Right ventricle myocardium inferior (tissue), 1 donor: ENCODE measurements at places on chromosomes 1 and 21. TPM values are rescaled to one million over a fixed set of nuclear protein-coding genes. Genes with fewer than 3 reads are reported as not detected.

- no peak for DNase-seq
Observed at GRCh38 chr1:89540406-89540970, 15.9 kb downstream of the LRRC8B start.

GRCh38 chr1:41442697-41443251 lies 41.7 kb downstream of the EDN2 start:
- no peak for DNase-seq

DNA sequence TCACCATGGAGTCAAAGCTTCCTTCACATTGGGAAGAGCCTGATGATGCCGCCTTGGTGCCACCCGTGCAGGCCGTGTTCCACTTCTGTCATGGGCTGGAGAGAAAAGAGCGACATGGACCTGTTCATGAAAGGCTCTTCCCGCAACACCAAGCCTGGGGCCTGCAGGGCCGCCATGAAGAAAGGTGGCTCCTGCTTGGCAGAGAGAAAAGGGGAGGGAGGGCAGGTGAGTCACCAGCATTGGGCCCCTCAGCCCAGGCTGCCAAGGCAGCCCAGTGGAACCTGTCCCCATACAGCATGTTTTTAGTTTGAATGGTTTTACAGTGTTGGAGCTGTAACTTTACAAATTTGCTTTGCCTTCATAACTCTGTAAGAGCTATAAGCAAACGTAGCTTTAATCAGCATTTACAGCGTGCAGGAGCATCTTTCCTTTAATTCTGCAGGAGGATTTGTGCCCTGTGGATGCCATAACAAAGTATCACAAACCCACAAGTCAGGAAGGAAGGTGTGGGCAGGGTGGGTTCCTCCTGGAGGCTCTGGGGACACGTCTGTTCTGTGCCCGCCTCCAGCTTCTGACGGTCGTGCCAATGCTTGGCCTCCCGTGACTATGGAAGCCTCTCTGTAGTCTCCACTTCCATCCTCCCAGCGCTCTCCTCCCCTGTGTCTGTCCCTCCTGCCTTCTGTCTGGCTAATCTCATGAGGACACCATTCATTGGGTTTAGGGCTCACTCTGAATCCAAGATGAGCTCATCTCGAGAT lies 49.1 kb downstream of the RIPK4 start:
- no peak for DNase-seq

DNA sequence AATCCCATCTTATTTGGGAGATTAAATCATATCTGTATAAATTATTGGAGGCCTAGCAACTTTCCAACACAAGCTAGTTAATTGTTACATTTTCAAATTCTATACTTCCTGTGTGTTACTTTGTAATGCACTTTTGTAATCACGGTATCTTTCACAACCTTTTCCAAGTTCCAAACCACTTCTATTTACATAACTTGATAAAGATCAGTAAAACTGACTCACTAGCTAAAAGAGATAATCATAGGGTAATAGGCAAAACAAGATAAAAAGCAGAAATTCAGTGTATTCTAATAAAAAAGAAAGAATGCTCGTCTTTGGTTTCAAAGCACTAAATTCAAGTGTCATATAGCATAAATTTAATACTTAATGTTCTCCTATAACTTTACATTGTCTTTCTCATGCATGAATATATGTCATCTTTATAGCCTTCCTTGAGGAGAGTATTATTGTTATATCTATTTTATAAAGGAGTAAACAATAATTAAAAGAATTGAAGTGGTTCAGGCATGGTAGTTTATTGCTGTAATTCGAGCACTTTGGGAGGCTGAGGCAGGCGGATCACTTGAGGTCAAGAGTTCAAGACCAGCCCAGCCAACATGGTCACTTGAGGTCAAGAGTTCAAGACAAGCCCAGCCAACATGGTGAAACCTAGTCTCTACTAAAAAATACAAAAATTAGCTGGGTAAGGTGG lies 66.4 kb downstream of the RGS13 start:
- DNase-seq, result no peak

DNA sequence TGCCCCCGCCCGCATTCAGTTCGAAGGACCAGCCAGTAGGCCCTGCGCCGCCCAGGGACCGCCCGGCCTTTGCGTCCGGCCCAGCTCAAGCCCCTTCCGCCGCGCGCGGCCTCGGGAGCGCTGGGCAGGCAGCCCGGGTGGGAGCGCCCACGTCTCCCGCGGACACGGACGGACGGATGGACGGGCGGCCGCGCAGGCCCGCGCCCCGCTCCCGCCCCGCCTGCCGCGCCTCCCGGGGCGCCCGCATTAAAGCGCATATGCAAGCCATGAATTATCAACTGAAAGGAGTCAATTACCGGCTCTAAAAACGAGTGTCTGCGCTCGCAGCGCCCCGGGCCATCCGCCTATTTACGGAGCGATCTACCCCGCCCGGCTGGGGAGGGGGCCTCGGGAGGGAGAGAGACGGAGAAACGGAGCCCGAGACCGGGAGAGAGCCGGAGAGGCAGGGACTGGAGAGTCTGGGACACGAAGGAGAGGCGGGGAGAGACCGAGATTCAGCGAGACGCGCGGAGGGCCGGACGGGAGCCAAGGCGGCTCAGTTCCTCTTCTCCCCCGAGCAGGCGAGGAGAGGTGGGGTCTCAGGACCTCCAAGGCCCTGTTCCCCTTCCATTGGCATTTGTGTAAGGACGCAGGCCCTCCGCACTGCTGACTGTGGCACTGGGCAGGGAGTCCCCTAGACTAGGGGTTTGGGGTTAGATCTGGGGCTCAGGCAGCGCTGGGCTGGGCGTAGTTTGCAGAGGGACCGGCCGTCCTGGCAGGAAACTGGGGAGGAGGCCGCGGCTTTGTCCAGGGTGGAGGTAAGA lies 41.3 kb upstream of the DMBX1 start:
- DNase-seq, result peak; percentile 63

GRCh38 chr1:64745181-64745985 lies 508 bp downstream of the RAVER2 start:
- peak; percentile 64 for DNase-seq

DNA sequence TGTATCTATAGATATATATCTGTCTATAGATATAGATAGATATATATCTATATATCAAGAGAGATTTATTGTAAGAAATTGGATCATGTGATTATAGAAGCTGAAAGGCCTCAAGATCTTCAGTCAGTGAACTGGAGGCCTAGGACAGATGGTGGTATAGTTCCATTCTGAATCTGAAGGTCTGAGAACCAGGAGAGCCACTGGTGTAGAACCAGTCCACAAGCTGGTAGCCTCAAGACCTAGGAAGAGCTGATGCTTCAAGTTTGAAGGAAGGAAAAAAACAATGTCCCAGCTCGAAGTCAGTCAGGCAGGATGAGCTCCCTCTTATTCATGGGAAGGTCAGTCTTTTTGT lies 213.2 kb upstream of the JUN start:
- no peak for DNase-seq

- no peak for DNase-seq
Observed at GRCh38 chr1:211118407-211119102, 15.4 kb downstream of the KCNH1 start.

GRCh38 chr1:54591127-54591756 lies 32.1 kb downstream of the FAM151A start:
- DNase-seq, result no peak

GRCh38 chr1:6861075-6861724 lies 75.9 kb downstream of the CAMTA1 start:
- DNase-seq, result no peak

GRCh38 chr1:88736633-88737248 lies 52.7 kb downstream of the PKN2 start:
- DNase-seq, result no peak

DNA sequence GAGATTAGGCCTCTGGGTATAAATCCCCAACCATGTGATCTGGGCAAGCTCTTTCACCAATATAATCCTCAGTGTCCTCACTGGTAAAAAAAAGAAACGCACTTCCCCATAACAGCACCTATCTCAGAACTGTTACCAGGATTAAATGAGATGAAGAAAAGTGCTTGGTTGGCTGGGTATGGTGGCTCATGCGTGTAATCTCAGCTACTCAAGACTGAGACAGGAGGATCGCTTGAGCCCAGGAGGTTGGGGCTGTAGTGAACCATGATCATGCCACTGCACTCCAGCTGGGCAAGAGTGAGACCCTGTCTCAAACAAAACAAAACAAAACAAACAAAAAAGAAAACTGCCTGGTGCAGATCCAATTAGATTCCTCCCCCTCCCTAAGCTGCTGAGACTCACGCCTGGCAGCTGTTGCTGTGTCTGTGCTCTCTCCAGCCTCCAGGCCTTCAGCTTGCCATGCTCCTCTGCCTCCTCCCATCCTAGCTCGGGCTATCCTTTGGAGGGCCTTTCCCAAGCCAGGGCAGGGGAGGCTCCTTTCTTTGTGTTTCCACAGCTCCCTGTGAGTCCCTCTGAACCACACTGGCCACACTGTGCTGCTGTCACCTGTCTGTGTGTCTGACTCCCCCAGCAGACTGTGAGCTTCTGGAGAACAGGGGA lies 19.0 kb downstream of the CYB5RL start:
- no peak for DNase-seq

DNA sequence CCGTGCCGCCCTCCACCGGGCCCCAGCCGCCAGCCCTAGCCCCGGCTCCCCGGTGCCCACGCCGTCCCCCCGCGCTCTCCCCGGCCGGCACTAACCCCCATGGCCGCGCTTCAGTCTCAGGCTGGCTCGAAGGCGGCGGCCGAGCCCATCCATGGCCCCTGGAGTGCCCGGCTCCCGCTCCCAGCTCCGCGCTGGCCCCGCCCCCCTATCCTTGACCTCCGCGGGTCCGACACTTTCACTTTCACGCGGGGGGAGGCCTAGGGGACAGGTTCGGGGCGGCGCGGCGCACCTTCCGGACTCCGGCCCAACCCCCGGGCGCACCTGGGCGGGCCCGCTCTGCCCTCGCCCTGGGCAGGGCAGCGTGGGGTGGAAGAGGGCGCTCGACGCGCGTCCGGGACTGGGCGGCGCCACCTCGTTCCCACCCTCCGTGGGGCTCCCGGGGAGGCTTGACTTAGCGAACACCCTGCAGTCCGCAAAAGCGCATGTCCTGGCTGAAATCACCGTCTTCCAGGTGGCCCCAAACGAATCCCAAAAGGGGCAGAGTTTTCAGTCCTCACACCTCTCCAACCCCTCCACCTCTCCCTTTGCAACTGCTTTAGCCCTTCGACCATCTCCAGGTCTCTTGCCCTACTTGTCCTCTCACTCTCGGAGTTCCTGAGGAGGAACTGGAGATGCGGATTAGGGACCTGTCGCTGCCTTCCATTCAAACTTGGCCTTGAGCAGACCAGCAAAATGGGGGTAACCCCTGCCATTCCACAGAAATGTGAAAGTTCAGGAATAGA lies 3.9 kb upstream of the DENND2D start:
- DNase-seq, result peak; percentile 83

DNA sequence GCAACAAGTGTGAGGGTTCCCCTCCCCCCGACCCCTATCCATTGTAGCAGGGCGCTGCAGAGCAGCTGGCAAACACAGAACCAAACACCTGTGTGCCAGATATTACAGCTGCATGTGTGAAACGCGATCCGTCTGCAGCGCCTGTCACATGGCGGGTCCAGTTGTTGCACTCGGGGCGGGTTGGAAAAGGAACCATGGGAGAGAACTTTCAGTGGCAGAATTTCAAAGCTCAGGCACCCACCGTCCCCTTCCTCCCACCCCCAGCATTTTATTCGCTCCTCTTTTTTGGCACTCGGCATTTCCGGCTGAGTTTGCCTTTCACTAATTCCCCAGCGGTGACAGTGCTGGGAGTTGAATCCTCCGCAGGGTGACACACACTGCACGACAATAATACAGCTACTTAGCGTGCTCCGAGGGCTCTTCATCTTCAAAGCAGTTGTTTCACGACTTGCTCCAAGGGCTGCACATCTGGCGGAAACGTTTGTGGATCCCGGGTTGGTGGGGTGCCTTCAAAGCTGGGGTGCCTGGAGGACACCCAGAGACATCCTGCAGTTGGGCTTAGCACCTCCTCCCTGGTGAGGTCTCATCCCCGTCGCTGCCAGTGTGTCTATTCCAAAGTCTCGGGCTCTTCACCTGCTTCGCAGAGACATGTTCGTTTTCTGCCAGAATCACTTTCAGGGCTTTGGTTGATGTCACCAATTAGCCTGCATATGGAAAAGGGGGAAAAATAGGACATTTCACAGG lies 180.7 kb downstream of the ZBTB18 start:
- DNase-seq, result no peak

- DNase-seq, result no peak
Observed at GRCh38 chr1:234961456-234962339, 166.9 kb downstream of the TOMM20 start.

DNA sequence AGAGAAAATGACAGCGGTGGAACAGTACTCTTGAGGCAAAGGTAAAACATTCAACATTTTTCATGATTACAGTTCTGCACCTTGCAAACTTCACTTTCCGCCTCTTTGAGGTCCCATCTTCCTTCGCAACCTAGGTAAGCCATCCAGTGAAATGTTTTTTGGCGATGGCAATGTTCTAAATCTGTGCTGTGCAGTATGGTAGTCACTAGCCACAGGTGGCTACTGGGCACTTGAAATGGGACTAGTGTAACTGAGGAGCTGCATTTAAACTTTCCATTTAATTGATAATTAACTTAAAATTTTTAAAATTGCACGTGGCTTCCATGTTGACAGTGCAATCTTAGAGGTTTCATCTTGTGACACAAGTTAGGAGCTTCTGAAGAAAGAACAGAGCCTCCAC lies 13.0 kb downstream of the EXOC8 start:
- no peak for DNase-seq

DNA sequence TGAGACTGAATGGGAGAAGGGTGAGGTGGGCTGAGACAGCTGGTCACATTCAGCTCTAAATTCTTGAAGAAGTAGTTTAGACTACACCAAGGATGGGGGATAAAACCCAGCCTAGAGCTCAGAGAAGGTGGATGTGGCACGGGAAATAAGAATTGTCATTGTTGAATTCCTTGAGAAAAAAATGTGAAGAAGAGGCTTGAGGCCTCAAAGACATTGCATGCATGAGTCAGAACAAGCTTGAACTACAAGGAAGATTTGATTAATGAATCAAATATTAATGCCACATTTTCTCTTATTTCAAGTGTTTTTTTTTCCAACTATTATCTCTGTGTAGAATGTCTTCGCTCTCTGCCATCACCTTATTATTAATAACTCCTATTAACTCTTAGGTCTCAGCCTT lies 58.9 kb downstream of the MAP3K7CL start:
- no peak for DNase-seq

- DNase-seq, result no peak
Observed at GRCh38 chr1:98044071-98044697, 123.3 kb upstream of the DPYD start.

GRCh38 chr1:226438007-226438406 lies 30.1 kb upstream of the PARP1 start:
- no peak for DNase-seq

Gene MATN1
- total RNA-seq, result not detected

Gene PANK4
- 46.4 TPM for total RNA-seq

Gene LIN28A
- total RNA-seq, result not detected

Gene GCSAML
- total RNA-seq, result 0.05 TPM

Gene PLA2G2C
- total RNA-seq, result not detected

Gene PTGER3
- 4.9 TPM for total RNA-seq

Gene BARHL2
- total RNA-seq, result not detected

Gene ISG15
- 19.2 TPM for total RNA-seq

Gene ZBTB7B
- 53.3 TPM for total RNA-seq

Gene OPRD1
- total RNA-seq, result not detected

Gene LCE1A
- total RNA-seq, result not detected

Gene OR2T11
- total RNA-seq, result not detected

Gene ACTL8
- total RNA-seq, result not detected

Gene ILDR2
- total RNA-seq, result 1.8 TPM
